ENCODE measurements at places on chromosomes 5 and 9.

GRCh38 chr9:69822116-69822750 is 1.6 kb downstream of the CFAP95 start:
- no peak for DNase-seq

GRCh38 chr5:148937239-148937638 is 110.8 kb downstream of the ADRB2 start:
- DNase-seq: no peak

GRCh38 chr5:132266836-132267160 is 9.3 kb downstream of the PDLIM4 start:
- no peak for DNase-seq

DNA sequence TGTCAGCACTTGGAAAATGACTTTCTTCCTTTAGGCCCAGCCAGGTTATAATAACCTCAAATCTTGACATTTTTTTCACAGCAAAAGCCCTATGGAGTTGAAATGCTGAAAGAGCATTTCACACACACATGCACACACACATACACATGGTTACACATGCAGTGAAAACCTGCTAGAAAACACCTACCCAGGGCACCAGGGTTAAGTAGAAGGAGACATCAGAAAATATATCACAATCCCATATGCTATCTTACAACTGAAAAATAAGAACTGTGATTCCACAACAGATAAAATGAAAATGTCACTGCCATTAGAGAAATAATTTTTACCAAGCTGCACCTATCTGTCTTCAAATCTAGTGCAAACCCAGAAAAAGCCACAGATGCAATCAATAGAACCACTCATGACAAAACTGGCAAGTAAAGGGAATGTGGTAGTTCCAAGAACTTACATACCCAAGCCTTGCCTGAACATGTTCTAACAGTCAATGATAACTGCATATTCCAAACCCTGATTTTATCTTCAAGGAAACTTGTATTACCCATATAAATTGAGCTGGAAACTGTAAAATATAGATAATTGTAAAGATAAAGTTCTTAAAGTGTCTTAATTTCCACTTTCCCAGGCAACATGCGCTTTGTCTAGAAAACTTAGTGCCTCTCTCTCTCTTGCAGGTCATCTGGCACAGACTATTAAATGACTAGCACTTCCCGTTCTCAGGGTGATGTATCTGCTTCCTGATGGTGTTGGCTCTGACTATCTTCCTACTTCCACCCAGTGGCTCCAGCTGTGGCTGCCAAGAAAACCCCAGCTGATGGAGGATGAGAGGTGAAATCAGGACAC is 250.2 kb upstream of the PTGER4 start:
- no peak for DNase-seq

- no peak for DNase-seq
Observed at GRCh38 chr9:86500667-86501435, 146.6 kb upstream of the TUT7 start.

- DNase-seq: no peak
Observed at GRCh38 chr9:131503626-131504465, 1.1 kb downstream of the POMT1 start.

DNA sequence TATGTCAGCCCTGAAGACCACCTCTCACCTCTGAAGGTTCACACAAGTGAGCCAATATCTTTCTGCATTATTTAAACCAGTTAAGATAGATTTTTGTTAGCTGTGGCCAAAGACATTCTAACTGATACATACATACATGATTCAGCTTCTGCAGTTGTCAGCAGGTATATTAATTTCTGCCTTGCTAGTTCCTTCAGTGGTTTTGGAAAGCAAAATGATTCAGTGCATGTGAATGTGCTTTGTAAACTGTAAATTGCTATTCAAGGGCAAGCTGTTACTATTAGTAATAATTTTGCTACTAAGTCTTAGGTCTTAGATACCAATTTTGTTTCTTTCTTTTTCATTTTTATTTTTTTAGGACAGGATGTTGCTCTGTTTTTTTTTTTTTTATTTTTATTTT is 89.2 kb upstream of the ERBIN start:
- DNase-seq: no peak

Measured in esophagus squamous epithelium (tissue), 5 donors.